Esophagus squamous epithelium (tissue), 5 donors: ENCODE measurements at places on chromosomes 13 and 19.

DNA sequence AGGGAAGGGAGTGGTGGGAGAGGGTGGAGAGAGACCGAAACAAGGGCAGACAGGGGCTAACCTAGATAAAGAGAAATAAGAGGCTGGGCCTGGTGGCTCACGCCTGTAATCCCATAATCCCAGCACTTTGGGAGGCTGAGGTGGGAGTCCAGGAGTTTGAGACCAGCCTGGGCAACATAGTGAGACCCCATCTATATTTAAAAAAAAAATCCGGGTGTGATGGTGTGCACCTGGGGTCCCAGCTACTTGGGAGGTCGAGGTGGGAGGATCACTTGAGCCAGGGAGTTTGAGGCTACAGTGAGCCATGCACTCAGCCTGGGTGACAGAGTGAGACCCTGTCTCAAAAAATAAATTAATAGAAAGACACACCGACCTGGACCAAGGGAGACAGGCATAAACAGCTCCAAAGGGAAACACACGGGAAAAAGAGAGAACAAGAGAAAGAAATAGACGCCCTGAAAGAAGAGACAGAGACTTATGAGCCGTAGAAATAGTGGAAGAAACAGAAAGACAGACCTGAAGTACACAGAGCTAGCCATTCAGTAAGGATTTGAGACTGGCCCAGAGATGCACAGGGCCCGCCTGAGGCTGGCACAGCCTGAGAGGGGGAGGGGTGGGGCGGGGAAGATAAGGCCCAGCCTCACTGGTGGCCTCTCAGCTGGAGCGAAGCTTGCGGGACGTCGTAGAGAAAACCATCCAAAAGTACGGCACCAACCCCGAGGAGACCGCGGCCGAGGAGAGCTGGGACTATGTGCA lies 2.2 kb downstream of the CD37 start:
- DNase-seq, result no peak

- no peak for DNase-seq
Observed at GRCh38 chr13:40355126-40355724, 311.2 kb downstream of the FOXO1 start.

GRCh38 chr13:112743451-112744167 lies 53.8 kb downstream of the ATP11A start:
- no peak for DNase-seq

GRCh38 chr19:46426506-46427162 lies 2.1 kb downstream of the PNMA8C start:
- DNase-seq, result no peak

- DNase-seq, result no peak
Observed at GRCh38 chr13:40615619-40616018, 50.8 kb downstream of the FOXO1 start.

DNA sequence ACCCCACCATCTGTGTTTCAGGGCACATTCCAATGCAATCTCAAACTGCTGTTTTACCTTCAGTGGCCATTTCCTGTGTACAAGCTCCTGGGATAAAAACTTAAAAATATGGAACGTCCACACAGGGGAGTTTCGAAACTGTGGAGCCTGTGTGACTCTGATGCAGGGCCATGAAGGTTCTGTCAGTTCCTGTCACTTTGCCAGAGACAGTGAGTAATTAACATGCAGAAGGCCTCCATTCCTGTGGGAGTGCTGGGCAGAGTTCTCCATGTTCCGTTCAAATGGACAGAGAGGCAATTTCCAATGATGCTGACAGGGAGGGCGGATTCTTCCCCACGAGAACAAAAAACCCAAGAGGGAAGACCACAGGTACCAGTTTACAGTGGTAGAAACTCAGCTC lies 24.4 kb downstream of the WDR88 start:
- DNase-seq, result no peak

DNA sequence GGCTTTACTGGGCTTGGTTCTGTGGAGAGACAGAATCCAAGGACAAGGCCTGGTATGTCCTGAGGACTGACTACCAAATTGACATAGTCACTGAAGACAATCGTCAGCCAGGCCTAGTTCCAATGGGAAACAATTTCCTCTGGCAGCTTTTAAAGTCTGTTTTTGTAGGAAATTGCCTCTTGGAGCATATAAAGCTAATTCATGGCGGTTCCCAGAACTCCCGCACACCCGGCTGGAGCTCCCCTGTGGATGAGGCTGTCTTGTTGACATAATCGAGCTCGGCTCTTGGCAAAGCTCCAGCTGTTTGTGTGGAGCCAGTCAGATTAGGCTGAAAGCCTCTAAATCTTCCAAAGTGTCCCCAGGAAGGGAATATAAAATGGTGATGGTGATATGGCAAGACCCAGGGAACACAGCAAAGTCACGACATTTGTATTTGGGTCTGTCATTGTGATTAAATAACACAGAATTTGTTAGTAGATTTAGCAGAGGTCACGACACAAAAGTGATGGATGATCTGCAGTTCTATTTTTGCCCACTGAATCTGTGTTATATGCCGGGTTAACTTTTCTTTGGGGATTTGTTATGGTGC lies 395.0 kb downstream of the PCDH9 start:
- DNase-seq, result no peak

GRCh38 chr13:41562083-41562482 lies 104.7 kb downstream of the RGCC start:
- no peak for DNase-seq

GRCh38 chr19:6971366-6971765 lies 49.9 kb downstream of the MBD3L2B start:
- no peak for DNase-seq
